ENCODE measurements at places on chromosomes 12 and 14. TPM values are rescaled to one million over a fixed set of nuclear protein-coding genes. Genes with fewer than 3 reads are reported as not detected.

KCNJ8 gene
- total RNA-seq: 19.2 TPM

EML1 gene
- total RNA-seq: 11.3 TPM

DNA sequence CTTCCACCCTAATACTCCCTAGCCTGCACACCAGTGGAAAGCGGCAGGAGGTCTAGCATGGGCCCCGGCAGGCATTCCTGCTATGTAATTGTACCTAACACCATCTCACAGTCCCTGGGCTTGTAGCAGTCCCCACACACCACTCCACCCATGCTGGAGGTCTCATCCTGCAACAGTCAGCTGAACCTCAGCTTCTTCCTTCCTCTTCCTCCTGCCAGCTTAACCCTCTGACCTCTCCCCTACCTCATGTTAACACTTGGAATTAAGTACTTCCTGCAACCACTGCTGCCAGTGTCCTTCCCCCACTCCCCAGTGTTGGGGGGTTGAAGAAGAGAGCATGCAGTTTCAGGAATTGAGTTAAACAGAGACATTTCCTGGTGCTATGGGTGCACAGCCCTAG lies 7.6 kb downstream of the ADCY4 start:
- H3K27ac ChIP-seq: no peak overlapping the region
- H3K4me1 ChIP-seq: no peaks in the 10 kb centered on the region
- no peaks in the 10 kb centered on the region for H3K36me3 ChIP-seq
- no peaks in the 10 kb centered on the region for H3K27me3 ChIP-seq

DNA sequence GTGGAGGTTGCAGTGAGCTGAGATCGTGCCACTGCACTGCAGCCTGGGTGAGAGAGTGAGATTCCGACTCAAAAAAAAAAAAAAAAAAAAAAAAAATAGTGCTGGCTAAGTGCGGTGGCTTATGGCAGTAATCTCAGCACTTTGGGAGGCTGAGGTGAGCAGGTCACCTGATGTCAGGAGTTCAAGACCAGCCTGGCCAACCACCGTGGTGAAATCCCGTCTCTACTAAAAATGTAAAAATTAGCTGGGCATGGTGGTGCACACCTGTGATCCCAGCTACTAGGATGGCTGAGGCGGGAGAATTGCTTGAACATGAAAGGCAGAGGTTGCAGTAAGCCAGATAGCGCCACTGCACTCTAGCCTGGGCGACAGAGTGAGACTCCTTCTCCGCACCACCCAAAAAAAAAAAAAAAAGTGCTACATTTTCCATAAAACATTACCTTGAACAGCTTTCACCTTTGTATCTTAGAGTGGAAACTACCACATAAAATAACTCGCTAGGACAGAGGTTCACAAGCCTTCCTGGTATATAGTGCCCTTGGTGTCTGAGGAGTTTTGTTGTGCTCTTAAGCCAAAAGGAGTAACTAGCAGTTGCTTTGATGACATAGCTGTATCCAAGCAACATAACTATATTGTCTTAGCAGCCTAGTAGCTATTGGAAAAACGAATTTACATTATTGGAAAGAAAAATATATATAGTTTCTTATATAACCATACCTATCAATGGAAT lies 11.1 kb downstream of the PTGES3 start:
- no peak overlapping the region for H3K27ac ChIP-seq
- H3K36me3 ChIP-seq: no peaks in the 10 kb centered on the region
- no peak overlapping the region for H3K4me3 ChIP-seq
- no peaks in the 10 kb centered on the region for H3K4me1 ChIP-seq

DNA sequence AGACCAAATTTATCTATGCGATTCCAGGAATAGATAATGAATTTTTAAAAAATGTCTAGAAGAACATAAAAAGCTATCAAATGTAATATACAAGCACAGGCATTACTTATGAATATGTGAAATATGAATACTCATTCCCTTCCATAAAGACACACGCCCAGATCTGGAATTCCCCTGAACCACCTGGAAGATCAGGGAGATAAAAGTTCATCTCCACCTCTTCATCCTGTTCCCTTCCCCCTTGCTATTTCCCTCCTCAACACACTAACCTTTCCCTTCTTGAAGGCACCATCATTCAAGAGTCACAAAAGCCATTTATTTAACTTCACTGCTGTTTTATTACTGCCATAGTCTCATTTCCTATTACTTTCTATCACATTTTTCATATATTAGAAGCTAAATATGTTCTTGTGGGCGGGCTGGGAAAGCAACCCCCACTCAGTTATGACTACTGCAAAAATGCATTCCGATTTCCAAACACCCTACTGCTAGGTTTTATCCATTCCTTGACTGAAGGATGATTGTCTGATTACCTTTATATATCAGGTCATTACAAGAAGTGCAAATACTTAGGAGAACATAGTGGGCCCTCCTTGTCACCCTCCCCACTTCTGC lies 16.1 kb downstream of the FGD6 start:
- H3K4me1 ChIP-seq: peaks cover 6% of the 10 kb centered on the region
- peak overlapping the region; percentile 53 for H3K27ac ChIP-seq
- H3K36me3 ChIP-seq: no peaks in the 10 kb centered on the region
- no peak overlapping the region for H3K4me3 ChIP-seq
- H3K27me3 ChIP-seq: no peaks in the 10 kb centered on the region

GRCh38 chr14:54483846-54484245 lies 4.9 kb downstream of the GMFB start:
- DNase-seq: no peak
- no peak overlapping the region for H3K27ac ChIP-seq
- H3K27me3 ChIP-seq: no peaks in the 10 kb centered on the region
- no peaks in the 10 kb centered on the region for H3K36me3 ChIP-seq
- no peak overlapping the region for H3K4me3 ChIP-seq

DNA sequence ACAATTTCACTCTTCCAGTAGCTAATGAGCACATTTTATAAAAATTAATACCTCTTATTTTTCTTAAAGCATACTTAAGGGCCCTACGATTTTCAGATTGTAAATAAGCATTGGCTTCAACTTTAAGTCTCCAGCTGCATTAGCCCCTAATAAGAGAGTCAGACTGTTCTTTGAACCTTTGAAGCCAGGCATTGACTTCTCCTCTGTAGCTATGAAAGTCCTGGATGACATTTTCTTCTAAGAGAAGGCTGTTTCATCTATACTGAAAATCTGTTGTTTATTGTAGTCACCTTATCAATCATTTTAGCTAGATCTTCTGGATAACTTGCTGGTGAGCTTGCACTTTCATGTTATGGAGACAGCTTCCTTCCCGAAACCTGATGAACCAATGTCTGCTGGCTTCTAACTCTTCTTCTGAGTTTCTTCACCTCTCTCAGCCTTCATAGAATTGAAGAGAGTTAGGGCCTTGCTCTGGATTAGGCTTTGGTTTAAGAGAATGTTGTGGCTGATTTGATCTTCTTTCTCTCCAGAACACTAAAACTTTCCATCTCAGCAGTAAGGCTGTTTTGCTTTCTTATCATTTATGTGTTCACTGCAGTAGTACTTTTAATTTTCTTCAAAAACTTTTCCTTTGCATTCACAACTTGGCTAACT lies 377.1 kb upstream of the RGS6 start:
- DNase-seq: no peak
- H3K27ac ChIP-seq: no peak overlapping the region
- no peaks in the 10 kb centered on the region for H3K36me3 ChIP-seq

DNA sequence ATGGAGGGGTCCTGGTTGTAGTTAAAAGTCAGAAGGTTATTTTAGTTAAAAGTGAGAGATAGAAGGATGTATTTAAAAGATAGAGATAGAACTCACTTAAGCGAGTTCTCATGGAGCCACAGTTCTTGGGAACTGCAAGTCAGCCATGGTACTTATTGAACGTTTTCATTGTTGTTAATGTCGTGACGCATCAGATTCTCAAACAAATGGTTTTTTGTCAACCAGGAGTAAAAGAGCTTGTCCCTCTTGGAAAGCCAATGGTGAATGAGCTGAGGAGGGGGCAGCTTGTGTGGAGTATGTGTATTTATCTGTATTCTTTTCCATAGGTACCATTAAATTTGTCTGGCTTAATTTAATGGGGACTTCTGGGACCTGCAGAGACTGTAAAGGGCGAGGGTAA lies 68.6 kb downstream of the FIGNL2 start:
- no peaks in the 10 kb centered on the region for H3K36me3 ChIP-seq
- no peaks in the 10 kb centered on the region for H3K4me1 ChIP-seq
- H3K27ac ChIP-seq: no peak overlapping the region
- no peak for DNase-seq

GRCh38 chr14:24806061-24806678 lies 172.2 kb upstream of the GZMB start:
- H3K4me3 ChIP-seq: no peak overlapping the region
- H3K4me1 ChIP-seq: no peaks in the 10 kb centered on the region
- H3K27ac ChIP-seq: peak overlapping the region; percentile 46
- H3K27me3 ChIP-seq: no peaks in the 10 kb centered on the region
- H3K36me3 ChIP-seq: no peaks in the 10 kb centered on the region

DNA sequence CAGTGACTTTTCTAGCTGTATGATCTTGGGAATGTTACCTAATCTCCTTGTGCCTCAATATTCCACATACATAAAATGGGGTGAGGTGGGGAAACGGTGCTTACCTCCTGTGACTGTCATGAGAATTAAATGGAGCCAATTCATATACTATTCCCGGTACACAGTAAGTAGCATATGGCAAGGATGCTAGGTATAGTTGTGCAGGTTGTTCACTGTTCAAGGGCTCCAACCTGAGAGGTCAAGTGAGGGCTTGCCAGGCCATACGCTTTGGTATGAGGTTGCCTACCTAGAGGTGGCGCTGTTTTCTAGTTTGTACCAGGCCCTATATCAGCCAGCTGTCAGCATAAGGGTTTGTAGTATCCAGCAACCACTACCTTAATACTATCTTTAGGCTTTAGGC lies 3.6 kb upstream of the BATF start:
- no peak for DNase-seq
- no peak overlapping the region for H3K27ac ChIP-seq
- H3K4me1 ChIP-seq: no peaks in the 10 kb centered on the region
- H3K27me3 ChIP-seq: no peaks in the 10 kb centered on the region

DNA sequence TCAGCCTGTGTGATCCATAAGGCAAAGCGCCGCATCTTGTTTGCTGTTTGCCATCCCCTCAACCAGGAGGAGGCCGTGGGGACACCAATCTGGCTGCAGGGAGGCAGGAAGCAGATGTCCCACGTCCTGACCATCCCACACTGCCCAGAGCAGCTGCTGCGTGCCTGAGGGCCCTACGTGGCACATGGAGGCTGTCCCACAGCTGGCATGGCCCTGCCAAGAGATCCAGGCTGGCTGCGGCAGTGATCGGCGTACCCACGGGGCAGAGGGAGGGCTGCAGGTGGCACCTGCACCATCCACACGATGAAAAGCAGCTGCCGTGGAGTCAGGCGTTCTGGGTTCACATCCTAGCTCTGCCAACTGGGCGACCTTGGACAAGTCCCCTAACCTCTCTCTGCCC lies 42.0 kb downstream of the NCOR2 start:
- no peaks in the 10 kb centered on the region for H3K27me3 ChIP-seq
- DNase-seq: no peak
- peaks cover 10% of the 10 kb centered on the region for H3K4me1 ChIP-seq
- no peak overlapping the region for H3K4me3 ChIP-seq
- H3K27ac ChIP-seq: peak overlapping the region; percentile 88

- H3K27me3 ChIP-seq: peaks cover 19% of the 10 kb centered on the region
- no peak for DNase-seq
- no peak overlapping the region for H3K27ac ChIP-seq
- H3K4me3 ChIP-seq: peak overlapping the region; percentile 83
- no peaks in the 10 kb centered on the region for H3K36me3 ChIP-seq
Observed at GRCh38 chr12:27971606-27972005, 927 bp downstream of the PTHLH start.

GRCh38 chr14:68569970-68570409 lies 222.9 kb downstream of the ZFP36L1 start:
- peaks cover 10% of the 10 kb centered on the region for H3K4me1 ChIP-seq
- H3K27me3 ChIP-seq: no peaks in the 10 kb centered on the region
- no peak for DNase-seq
- no peak overlapping the region for H3K4me3 ChIP-seq
- no peaks in the 10 kb centered on the region for H3K36me3 ChIP-seq
- H3K27ac ChIP-seq: peak overlapping the region; percentile 90

DNA sequence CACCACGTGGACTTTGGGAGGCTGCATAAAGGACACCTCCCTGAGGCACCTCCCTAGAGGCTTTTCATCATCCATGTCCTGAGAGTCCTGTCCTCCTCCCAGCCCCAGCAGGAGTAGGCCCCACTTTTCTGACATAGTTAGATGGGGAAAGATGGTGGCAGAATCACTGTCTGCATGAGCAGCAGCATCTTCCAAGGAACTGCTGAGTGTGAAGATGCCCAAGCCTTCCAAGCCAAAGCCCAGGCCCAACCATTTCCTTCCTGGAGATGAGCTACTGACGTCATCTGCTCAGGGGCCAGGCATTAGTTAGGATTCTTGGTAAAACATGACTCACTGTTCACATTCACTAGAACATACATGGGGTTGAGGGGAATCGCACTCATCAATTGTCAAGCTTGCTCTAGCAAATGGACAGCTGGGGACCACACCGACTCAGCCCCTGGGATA lies 37.3 kb downstream of the VDR start:
- H3K27me3 ChIP-seq: no peaks in the 10 kb centered on the region
- H3K4me1 ChIP-seq: peaks cover 8% of the 10 kb centered on the region
- no peak overlapping the region for H3K27ac ChIP-seq
- H3K36me3 ChIP-seq: no peaks in the 10 kb centered on the region
- no peak overlapping the region for H3K4me3 ChIP-seq

- peak overlapping the region; percentile 95 for H3K27ac ChIP-seq
- H3K4me1 ChIP-seq: no peaks in the 10 kb centered on the region
- no peaks in the 10 kb centered on the region for H3K27me3 ChIP-seq
Observed at GRCh38 chr12:96907671-96908422, 790 bp downstream of the NEDD1 start.

GRCh38 chr14:61064856-61065255 lies 83.8 kb downstream of the SLC38A6 start:
- no peak overlapping the region for H3K27ac ChIP-seq
- no peaks in the 10 kb centered on the region for H3K27me3 ChIP-seq
- no peaks in the 10 kb centered on the region for H3K4me1 ChIP-seq
- no peaks in the 10 kb centered on the region for H3K36me3 ChIP-seq

DNA sequence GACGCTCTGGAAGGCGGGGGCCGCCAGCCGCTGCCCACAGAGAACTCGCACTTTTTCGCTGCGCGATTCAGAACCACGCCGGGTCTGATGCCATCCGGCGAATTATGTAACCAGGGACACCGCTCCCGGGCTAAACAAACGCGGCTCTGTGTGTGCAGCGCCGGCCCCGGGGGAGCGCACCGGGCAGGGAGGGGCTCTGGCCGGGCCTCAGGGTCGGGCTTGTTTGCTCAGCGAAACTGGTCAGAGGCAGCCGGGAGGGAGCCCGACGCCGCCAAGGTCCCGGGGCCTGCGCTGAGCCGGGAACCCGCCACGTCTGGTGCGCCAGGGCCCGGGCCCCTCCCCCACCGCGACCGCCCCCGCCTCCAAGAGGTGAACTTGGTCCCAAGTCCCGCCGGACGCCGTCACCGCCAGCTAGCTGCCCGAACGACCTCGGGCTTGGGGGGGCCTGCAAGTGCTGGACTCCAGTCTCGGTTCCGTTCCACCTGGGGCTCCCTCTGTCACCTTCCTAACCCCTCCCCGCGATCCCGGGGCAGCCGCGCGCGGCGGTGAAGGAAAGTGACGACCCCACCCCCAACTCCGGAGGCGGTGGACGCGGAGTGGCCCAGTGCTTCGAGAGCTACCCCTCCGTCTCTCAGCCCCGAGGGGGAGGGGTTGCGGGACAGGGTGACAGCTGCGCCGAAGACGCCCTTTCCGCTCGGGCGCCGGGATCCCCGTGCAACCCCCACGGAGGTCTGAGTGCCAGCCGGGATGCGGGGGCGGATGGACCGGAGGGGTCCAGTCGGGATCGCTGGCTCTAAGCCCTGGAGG lies 848 bp downstream of the CTDSP2 start:
- peak overlapping the region; percentile 100 for H3K4me3 ChIP-seq
- peak; percentile 91 for DNase-seq
- no peaks in the 10 kb centered on the region for H3K36me3 ChIP-seq
- no peaks in the 10 kb centered on the region for H3K27me3 ChIP-seq
- H3K4me1 ChIP-seq: peaks cover 29% of the 10 kb centered on the region

Data from breast epithelium (tissue), 4 donors.